ENCODE measurements at places on chromosomes 4 and X.

DNA sequence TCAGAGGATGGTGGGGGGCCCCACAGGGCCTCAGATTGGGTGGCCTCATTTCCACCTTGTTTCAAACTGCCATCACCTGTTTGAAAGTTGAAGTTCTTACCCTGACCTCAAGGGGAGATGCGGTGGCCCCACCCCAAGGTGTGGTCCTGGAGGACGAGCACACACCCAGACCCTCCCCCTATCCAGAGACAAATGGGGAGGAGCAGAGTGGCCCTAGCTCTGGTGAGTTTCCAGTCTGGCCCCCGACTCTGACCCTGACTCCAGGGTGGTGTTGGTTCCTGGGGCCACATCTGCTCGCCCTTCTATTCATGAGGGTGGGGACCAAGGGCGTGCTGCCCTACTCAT lies 36.3 kb upstream of the ADRA2C start:
- no peak for DNase-seq

GRCh38 chr4:650951-651883 lies 22.9 kb downstream of the ATP5ME start:
- no peak for DNase-seq

DNA sequence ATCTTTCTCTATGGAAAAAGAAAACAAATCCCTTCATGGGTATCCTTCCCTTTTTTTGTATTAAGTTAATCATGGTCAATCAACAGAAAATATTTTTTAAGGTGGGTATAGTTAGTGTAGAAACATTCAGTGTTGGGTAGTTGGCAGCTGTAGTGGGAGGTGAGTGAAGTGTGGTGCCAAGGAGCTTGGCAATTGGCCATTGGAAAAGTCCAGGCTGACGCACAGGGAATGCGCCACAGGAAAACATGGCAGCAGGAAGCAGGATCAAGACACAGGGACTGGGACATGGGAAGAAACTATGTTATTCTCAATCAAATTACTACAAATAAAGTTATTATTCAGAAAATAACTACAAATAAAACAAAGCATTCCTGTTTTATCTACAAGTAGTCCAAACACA lies 20.0 kb downstream of the PALLD start:
- no peak for DNase-seq

DNA sequence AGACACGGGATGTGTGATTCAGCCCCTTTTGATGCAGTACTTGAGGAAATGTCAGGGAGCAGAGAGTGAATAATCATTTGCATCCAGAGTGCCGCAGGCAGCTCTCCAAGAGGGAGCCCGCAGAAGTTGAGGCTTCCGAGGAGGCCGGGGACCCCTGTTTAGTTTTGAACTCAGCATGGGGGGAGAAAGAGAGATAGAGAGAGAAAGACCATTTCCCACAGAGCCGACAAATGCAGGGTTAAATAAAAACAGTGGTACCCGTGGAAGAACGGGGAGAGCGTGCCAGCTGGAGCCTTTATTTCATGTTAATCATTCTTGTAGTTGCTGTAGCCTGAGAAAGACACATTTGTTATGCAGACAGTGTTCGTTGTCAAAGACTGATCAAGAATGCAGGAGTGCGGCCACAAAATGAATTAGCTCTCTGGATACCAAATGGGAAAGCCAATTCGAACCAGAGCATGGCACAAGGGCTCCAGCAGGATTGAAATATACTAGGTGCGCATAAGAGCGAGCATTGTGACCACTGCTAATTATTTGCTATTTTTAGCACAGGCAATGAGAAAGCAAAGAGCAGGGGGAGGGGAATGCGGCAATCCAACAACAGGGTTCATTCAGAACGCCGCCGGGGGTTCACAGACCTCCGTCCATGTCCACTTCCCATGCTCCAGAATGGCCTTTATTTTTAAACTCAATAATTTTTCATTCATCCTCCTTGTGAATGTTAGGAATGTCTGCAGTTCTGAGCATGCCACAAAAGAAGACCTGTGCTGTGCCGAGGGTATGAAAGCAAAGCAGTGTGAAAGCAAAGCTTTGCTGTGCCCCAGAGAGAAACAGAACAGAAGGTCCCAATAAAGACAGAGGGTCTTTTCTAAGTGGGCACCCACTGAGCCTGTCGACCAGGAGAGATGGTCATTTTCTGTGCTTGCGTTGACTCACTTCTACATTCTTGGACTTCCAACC lies 243.9 kb upstream of the VCX3A start:
- no peak for DNase-seq

- no peak for DNase-seq
These were observed 854.4 kb upstream of the AGA start for GRCh38 chr4:178296669-178297068.

GRCh38 chrX:46918434-46918833 lies 6.2 kb downstream of the JADE3 start:
- DNase-seq: no peak

DNA sequence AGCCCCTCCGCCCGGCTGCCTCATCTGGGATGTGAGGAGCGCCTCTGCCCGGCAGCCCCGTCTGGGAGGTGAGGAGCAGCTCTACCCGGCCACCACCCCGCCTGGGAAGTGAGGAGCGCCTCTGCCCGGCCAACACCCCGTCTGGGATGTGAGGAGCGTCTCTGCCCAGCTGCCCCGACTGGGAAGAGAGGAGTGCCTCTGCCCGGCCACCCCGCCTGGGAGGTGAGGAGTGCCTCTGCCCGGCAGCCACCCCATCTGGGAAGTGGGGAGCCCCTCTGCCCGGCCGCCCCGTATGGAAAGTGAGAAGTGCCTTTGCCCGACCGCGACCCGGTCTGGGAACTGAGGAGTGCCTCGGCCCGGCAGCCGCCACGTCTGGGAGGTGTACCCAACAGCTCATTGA lies 74.3 kb upstream of the TNIP3 start:
- no peak for DNase-seq

DNA sequence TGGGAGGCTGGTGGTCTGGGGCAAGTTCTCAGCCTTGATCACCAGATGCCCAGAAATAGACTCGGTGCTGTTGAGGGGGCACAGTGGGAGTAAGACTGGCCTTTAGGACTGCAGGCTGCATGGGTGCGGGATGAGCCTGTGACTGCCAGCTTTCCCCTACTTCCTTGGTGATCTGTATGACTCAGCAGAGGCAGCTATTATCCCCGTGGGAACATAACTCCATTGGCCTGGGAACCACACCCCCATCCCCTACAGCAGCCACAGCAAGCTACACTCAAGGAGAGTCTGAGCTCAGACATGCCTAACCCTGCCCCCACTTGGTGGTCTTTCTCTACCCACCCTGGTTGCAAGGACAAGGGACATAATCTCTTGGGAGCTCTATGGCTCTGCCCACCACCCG lies 20.6 kb downstream of the CLIC2 start:
- DNase-seq: no peak

- DNase-seq: no peak
These were observed 444.6 kb downstream of the IL15 start for GRCh38 chr4:142081025-142081424.

DNA sequence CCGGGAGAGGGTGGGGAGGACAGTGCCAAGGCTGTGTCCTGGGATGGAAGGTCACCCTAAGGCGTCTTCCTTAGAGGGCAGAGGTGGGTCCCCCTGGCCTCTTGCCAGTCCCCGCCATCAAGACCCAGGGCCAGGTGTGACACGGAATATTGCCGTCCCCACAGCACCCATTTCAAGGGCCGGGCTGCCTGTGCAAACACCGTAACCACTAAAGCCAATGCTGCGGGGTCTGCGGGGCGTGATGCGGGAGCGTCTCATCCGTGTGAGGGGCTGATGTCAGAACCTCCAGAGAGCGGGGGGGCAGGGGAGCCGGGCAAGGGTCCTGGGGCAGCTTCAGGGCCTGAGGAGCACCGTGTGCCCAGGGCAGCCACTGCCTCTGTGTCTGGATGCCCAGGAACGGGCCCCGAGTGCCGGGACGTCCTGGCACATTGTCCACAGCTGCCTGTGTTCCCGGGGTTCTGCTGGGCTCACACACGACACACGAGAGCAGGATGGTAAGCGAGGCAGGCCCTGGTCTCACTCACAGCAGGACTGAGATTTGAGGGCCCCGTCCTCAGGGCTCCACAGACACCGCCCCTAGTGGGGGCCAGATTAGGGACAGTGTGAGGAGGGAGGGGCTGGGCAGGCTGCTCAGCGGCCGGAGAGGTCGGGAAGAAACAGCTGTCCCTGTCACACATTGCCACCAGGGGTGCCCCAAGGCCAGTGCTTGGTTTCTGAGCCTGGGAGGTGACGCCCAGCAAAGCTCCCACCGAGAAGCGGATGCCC lies 29.2 kb downstream of the NKX1-1 start:
- no peak for DNase-seq

- DNase-seq: no peak
These were observed 131.9 kb downstream of the RTL3 start for GRCh38 chrX:78527263-78527662.

GRCh38 chr4:131470360-131470759 lies 1678.7 kb upstream of the PCDH10 start:
- DNase-seq: no peak

GRCh38 chrX:153438532-153438931 lies 7.3 kb downstream of the TREX2 start:
- DNase-seq: peak; percentile 25

DNA sequence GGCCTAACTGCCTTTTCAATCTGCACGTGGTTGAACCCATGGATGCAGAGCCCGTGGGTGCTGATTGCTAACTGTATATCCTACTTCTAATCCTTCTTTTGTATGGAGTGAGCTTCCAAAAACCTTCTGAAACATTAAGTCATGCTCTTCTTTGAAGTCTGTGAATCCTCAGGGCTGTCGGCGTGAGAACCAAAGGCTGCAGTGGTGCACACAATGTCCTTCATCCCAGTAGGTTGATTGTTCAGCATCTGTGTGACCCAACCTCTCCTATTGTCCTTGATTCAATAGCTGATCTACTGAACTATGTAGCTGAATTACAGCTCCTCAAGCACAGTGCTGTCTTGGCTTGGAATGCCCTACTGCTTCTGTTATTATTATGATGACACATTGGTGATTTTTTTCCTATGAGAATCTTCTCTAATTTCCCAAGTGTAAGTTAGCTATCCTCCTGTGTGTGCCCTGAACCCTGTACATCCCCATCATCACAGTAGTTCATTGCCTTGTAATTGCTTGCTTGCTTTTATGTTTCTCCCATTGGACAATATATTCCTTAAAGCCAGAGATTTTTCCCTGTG lies 294.6 kb downstream of the TRIML1 start:
- no peak for DNase-seq

DNA sequence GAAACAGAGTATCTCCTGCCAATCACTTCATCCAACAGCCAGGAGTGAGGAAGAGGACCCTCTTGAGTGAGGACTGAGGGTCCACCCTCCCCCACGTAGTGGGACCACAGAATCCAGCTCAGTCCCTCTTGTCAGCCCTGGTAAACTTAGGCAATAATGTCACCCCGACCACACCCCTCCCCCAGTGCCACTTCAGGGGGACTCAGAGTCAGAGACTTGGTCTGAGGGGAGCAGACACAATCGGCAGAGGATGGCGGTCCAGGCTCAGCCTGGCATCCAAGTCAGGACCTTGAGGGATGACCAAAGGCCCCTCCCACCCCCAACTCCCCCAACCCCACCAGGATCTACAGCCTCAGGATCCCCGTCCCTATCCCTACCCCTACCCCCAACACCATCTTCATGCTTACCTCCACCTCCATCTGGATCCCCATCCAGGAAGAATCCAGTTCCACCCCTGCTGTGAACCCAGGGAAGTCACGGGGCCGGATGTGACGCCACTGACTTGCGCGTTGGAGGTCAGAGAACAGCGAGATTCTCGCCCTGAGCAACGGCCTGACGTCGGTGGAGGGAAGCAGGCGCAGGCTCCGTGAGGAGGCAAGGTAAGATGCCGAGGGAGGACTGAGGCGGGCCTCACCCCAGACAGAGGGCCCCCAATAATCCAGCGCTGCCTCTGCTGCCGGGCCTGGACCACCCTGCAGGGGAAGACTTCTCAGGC lies at the start of the genes CSAG1 and MAGEA12:
TSS of gene CSAG1 (minus strand) at position 461 of the 715 bp plus-strand sequence. CDS start 1,261 bp downstream, outside the sequence.
TSS of gene MAGEA12 (plus strand) at position 497 of the 715 bp plus-strand sequence. CDS start 2,405 bp downstream, outside the sequence.
- no peak for DNase-seq

DNA sequence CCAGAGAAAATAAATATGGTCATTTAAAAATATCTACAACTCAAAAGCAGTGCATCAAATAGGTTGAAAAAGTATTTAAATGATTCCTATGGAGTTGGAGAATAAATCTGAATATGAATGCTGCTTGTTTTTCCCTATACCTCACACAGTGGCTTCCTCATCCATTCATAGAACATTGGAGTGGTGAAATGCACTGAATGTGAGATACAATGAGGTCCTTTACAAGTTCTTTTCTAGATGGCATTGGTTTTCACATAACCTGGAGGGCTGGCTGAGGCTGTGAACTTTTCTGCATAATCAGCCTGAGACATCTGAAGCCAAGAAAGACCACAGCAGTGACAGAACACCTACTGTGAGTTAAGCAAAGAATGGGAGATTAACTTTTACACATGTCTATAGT lies 279.1 kb upstream of the NRK start:
- no peak for DNase-seq

DNA sequence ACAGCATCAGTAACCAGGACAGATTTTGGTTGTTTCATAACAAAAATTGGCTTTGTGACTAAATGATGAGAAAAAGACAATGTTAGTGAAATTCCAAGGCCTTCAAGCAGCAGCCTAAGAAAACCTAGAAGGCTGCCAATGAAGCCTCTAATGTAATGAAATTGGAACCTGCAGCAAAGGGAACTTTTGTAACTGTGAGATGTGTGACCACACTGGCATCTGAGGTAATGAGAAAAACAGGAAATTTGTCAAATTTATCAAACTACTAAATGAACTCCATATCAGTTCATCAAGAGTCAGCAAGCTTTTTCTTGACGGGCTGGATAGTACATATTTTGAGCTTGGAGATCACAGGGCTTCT lies 30.4 kb upstream of the EMCN start:
- no peak for DNase-seq

GRCh38 chr4:76723924-76724323 lies 174.0 kb downstream of the SOWAHB start:
- DNase-seq: no peak

- DNase-seq: no peak
These were observed 540.0 kb downstream of the SPRY1 start for GRCh38 chr4:123936621-123937043.

GRCh38 chr4:145565328-145565727 lies 53.9 kb upstream of the MMAA start:
- DNase-seq: no peak

GRCh38 chr4:118206627-118207026 lies 146.2 kb downstream of the PRSS12 start:
- no peak for DNase-seq

- DNase-seq: no peak
These were observed 99.1 kb downstream of the ARHGAP10 start for GRCh38 chr4:147830987-147831386.

DNA sequence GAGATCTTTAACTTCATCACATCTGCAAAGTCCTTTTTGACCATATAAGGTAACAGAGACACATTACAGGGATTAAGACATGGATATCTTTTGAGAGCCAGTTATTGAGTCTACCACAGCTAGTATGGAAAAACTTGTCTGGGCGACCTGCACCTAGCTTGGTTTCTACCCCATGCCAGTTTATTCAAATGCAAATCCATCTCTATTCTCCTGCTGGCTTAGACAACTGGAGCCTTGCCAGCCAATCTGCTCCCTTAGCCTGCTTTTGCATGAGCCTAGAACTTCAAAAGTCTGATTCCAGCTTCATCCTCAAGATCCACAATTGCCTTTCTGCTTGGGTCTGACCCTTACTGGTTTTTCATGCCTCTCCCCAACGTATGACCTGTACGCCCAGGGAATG lies 212.0 kb upstream of the AFF2 start:
- no peak for DNase-seq

- no peak for DNase-seq
These were observed 16.0 kb downstream of the CTBP1 start for GRCh38 chr4:1232661-1233621.

GRCh38 chrX:32408389-32408788 lies 803.0 kb downstream of the DMD start:
- DNase-seq: peak; percentile 19

- DNase-seq: no peak
These were observed 235.4 kb upstream of the IL1RAPL1 start for GRCh38 chrX:28351801-28352200.

Measured in activated CD8-positive, alpha-beta T cell treated with anti-CD3 and anti-CD28 coated beads, Interleukin-2, amount 10 ng/mL, durations not matched to agents 7 days and 5 days (primary cell).